ENCODE measurements at places on chromosomes 1 and 21.
A peak's percentile ranks its signal among the peaks of the same experiment; 100 is the strongest.

GRCh38 chr1:206635978-206636345 lies 626 bp downstream of the DYRK3 start:
- peak; percentile 32 for DNase-seq

- no peak for DNase-seq
Measured at GRCh38 chr1:215863796-215864195, 296.7 kb downstream of the KCTD3 start.

DNA sequence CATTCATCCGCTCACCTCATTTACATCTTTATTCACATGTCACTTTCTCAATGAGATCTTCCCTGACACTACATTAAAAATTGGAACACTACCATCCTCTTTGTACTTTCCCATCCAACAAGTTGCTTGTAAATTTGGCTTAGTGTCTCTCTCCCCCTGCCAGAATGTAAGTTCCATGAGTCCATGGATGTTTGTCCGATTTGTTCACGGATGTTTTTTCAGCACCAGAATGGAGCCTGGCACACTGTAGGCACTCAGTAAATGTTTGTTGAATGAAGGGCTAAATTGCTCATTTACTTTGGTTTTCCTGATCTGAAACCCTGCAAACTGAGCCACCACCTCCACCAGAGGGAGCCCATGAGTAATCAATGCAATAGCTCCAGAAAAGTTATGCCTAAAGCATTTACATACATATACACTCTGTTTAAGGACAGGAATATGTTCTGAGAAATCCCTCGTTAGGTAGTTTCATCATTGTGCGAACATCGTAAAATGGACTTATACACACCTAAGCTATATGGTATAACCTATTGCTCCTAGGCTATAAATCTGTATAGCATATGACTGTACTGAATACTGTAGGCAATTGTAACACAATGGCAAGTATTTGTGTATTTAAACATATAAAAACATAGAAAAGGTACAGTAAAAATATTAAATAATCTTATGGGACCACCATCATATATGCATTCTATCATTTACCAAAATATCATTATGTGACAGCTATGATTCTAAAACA lies 2.8 kb upstream of the EYA3 start:
- peak; percentile 93 for DNase-seq

DNA sequence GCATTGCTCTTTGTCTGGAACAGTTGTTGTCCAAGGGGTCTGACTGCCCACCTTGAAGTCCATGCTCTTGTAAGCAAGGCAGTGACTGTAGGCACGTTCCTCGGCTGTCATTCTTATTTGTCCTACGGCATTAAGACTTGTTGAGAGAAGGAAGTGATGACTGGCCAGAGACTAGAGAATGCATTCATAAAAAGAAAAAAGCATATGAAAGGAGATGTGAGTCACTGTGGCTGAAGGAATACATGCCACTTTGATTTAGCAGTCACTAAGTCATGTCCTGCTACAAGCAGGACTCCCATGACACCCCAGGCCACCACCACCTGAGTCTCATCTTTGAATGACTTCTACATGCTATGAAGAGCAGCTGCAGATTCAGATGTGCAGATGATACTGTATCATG lies 50.5 kb downstream of the CNN3 start:
- no peak for DNase-seq

- peak; percentile 91 for DNase-seq
Measured at GRCh38 chr1:154186177-154186576, 5.7 kb downstream of the TPM3 start.

- no peak for DNase-seq
Measured at GRCh38 chr1:211800925-211801607, 29.5 kb downstream of the LPGAT1 start.

- DNase-seq: no peak
Measured at GRCh38 chr1:57536749-57537423, 113.0 kb upstream of the DAB1 start.

DNA sequence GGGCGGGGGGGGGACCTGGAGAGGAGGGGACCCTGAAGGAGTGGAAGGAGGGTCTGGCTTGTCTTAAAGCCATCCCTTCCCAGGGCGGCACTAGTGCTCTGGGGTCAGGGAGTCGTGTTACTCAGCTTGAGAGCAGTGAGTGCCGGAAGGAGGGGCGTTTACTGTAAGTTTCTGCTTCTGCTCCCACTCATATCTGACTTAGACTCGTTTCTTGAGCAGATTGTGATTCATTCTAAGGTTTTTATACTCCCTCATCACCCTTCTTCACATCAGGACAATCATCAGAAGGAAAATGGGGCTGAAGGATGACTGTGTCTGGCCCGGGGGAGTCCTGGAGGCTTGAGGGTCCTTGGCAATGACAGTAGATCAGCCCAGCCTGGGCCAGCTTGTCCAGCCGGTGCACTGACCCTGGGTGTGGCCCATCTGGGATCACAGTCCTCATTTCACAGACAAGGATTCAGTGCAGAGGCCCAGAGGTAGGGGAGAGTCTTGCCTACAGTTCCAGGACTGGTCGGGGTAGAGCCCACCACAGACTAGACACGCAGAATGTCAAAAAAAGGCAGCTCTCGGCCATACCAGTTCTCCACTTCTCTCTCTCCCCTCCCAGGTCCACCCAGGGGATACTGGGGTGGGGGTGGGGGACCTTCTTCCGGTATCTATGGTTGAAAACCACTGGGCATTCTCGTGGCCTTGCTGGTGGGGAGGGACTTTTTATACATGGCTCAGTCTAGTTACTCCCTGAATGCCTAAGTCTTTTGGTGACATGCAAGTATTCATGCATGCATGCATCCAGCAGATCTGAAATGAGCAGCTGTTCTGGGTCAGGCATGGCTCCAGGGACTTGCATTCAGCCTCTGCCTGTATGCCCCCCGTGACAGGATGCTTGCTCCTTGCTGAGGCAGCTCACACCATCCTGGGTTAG lies 5.1 kb downstream of the TNFRSF8 start:
- DNase-seq: peak; percentile 77

GRCh38 chr1:60394436-60394835 lies 320.9 kb upstream of the C1orf87 start:
- DNase-seq: no peak

GRCh38 chr1:119327450-119328155 lies 41.0 kb upstream of the HAO2 start:
- DNase-seq: peak; percentile 42

DNA sequence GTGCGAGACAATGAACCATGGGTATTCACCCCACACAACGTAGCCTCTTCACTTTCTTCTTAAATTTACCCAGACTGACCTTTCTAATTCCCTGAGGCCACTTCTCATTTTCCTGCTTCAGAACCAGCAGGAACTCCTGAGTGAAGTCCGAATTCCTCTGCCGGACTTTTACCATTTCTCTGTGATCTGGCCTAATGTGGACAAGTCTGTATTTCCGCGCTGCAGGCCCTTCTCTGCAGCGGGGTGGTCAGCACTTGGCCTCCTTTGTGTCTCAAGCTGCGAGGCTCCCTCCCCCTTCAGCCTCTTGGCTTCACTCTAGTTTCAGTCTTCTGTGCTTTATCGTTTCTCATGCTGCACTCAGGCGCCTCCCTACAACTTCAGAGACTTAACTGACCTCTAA lies 9.4 kb upstream of the CTBS start:
- no peak for DNase-seq

- DNase-seq: no peak
Measured at GRCh38 chr1:831522-831921, 92.2 kb upstream of the SAMD11 start.

DNA sequence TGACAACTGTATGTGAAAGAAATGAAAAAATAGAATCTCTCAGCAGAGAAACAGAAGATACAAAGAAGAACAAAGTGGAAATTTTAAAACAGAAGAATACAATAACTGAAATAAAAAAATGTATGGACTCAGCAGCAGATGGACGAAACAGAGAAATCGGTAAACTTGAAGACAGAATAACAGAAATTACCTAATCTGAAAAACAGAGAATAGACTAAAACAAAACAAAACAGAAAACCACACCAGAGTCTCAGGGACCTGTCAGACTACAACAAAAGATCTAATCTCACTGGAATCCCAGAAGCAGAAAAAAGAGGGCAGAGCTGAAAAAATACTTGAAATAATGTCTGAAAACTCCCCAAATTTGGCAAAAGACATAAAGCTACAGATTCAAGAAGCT lies 83.0 kb downstream of the ZSWIM5 start:
- DNase-seq: no peak

GRCh38 chr1:100718581-100718980 lies 961 bp upstream of the VCAM1 start:
- no peak for DNase-seq

GRCh38 chr1:87394513-87394912 lies 65.8 kb downstream of the LMO4 start:
- DNase-seq: no peak

GRCh38 chr21:31517664-31518414 lies 141.7 kb upstream of the SOD1 start:
- no peak for DNase-seq

GRCh38 chr1:39919545-39919944 lies 17.8 kb upstream of the MYCL start:
- DNase-seq: peak; percentile 73

- DNase-seq: no peak
Measured at GRCh38 chr1:168921629-168922028, 184.9 kb upstream of the ATP1B1 start.

DNA sequence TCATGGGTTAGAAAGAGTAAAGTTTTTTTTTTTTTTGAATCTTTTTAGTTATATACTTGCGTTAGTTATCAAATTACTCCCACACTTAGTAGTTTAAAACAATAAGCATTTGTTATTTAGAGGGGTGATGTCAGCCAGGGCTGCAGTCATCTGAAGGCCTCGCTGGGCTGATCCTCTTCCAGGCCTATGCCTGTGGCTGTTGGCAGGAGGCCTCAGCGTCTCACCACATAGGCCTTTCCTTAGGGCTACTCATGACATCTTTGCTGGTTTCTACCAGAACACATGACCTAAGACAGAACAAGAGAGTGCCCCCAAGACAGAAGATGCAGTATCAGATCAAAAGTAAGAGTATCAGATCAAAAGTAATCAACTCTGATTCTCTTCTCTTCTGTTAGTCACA lies 167.4 kb downstream of the HHAT start:
- DNase-seq: no peak

GRCh38 chr21:45035477-45035848 lies 38.9 kb upstream of the ADARB1 start:
- DNase-seq: no peak

DNA sequence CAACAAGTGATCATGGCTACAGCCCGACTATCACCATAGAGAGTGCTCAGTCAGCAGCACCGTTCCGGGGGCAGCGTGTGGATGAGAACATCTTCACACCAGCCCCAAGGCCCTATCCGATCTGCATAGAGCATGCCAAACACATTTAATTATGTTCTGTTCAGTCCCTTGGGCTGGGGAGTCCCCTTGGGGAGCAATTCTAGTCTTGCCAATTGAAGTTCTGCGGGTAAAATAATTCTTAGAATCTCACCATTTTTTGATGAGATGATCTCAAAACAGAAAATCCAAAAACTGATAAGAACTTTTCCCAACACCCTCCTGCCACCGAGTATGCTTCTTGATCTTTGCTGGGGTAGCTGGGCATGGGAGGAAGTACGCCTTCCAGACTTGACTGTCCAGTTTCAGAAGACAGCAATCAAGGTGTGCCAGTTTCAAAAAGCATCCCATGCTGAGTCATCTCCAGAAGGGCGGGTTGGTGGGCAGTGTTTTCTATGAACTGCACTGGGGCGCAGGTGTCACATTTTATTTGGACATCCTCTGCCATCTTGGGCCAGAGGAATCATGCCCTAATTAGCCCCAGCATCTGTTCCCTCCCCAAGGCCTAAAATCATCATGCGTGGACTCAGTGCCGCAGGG lies 20.8 kb upstream of the PTPRF start:
- peak; percentile 45 for DNase-seq

GRCh38 chr1:36085686-36086526 lies 2.0 kb downstream of the TEKT2 start:
- no peak for DNase-seq

GRCh38 chr1:206979379-206980043 lies 9.3 kb upstream of the FCAMR start:
- no peak for DNase-seq

- DNase-seq: no peak
Measured at GRCh38 chr1:204709021-204709420, 23.5 kb upstream of the LRRN2 start.

DNA sequence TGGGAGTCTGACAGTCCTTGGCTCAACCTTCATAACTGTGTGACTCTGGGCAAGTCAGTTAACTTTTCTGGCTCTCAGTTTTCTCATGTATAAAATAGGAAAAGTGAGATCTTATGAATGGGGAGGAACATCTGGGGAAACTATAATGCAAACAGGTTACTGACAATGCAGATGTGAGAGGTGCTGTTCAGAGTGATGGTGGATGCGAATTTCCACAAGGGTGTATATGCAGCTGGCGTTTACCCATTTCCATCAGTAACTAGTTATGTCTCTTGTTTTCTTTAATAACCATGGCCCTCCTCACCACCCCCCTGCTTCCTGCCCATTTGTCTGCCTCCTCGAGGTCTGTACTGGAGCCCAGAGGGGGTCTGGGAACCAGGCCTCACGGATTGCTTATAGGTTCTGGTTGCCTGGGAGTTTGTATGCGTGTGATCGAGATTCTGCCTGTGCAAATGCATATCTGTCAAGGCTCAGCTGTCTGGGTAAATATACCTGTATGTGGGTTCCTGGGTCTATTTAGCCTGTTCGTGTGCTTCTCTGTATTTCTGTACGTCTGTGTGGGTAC lies 44.4 kb downstream of the AHDC1 start:
- DNase-seq: no peak

GRCh38 chr1:209803568-209803967 lies 2.4 kb downstream of the IRF6 start:
- DNase-seq: no peak

- no peak for DNase-seq
Measured at GRCh38 chr1:221444346-221444745, 297.5 kb downstream of the DUSP10 start.

GRCh38 chr1:54052431-54052933 lies 522 bp downstream of the TMEM59 start:
- peak; percentile 43 for DNase-seq

- no peak for DNase-seq
Measured at GRCh38 chr1:147628441-147628840, 41.9 kb downstream of the ACP6 start.

DNA sequence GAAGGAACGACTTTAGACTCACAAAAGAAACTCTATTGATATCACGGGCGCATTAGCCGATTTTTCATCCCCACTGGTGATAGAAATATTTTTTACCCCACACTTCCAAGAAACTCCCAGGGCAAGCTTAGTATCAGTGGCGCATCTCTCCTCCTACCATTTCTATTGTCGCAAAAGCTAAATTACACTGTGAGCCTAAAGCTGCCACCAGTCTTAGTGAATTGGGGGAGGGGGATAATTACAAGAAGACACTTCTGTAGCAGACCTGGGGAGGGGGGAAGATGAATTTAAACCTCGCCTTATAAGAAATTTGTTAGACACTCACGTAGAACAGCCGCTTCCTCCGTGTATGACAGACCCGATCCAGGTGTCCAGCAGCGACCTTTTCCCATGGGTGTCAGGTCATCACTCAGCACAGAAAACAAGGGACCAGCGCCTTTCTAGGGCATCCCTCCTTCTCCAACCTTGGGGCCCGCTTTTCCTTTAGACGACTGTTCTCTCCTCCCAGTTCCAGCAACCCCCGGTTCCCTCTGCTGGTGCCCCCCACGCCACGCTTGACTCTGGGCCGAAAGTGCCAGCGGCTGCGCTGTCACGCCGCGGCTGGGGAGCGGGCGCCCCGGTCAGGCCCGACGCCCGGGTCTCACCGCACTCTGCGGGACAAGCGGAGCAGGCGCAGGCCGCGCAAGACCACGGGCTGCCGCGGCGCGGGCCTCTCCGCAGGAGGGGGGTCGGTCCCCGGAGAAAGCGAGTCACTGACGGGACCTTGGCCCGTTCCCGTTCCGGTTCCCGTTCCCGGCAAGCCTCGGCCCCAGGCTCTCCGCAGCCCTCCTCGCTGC lies 821 bp downstream of the PHC2 start:
- peak; percentile 37 for DNase-seq

GRCh38 chr1:39787468-39787867 lies 1.2 kb downstream of the BMP8B start:
- DNase-seq: no peak
